KG1 (cell line): ENCODE measurements at places on chromosomes 11 and 22.

GRCh38 chr11:119750056-119750455 is 21.1 kb upstream of the NECTIN1 start:
- DNase-seq = no peak

DNA sequence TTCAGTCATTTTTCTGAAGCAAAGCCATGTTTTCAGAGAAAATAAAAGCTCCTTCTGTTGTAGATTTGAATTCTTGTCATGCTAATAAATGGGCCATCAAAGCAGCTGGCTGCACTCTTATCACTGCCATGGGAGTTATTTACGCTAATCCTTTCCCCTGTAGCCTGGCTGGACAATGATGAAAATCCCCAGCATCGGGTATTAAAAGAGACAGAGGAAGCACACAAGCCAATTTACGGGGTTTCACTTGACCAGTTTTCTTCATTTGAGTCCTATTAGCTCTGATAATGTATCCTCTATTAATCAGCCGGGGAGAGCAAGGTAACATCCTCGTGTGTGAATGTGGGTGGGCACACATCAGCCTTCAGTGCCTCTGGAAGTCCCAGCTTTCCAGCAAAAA is 470.2 kb upstream of the API5 start:
- no peak for DNase-seq

DNA sequence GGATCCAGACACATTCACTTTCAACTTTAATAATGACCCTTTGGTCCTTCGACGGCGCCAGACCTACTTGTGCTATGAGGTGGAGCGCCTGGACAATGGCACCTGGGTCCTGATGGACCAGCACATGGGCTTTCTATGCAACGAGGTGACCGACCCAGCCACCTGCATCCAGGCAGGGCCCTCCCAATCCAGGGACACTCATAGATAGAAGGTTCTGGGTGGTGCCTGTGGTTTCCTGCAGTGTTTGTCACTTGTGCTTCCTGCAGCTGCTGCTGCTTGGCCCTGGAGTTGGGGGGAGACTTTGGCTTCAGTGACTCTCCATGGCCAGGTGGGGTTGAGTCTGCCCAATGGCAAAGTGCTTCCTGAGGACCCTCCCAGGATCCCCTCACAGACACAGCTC is 7.3 kb downstream of the APOBEC3B start:
- DNase-seq = no peak

GRCh38 chr22:49882519-49883293 is 29.1 kb downstream of the ZBED4 start:
- no peak for DNase-seq

GRCh38 chr11:8032122-8032521 is 45.0 kb downstream of the EIF3F start:
- no peak for DNase-seq

DNA sequence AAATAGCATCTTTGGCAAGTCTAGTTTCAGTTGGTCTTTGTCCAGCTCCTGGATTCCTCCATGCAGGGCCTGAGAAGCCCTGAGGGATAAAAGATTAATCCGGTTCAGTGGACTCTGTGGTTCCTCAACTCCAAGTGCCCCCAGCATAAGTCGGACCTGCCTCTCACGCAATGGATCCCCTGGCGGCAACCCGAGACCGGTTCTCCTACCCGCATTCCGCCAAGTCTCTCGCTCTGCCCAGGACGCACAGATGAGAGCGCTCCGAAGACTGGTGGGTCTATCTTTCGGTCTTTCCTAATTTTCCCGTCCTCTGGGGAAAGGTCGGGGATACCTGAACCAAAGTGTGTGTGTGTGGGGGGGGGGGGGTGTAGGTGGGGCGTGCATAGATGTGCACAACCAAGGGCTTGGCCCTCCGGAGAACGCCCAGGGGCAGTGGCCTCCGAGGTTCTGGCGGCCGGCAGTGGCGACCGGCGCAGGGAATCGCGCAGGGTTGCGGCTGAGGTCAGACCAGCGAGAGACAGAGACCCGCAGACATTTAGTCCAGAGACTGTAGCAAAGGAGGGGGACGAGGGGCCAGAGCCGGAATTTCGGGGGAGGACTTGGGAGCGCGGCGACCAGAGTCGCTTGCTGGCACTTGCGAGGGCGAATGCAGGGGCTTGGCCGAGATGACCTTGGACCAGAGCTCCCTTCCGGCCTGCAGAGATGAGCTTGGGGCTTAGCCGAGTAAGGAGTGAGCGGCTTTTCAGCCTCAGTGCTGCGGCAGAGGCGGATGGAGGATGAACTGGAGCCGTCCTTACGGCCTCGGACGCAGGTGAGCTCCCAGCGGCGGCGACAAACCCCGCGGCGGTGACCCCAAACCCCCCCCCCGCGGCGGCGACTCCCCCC is 712 bp upstream of the SLC2A11 start:
- DNase-seq = no peak
